ENCODE measurements at places on chromosomes 1 and 21. TPM values are rescaled to one million over a fixed set of nuclear protein-coding genes. Genes with fewer than 3 reads are reported as not detected.

NOS1AP gene
- 3.0 TPM for total RNA-seq

- DNase-seq, result no peak
Measured at GRCh38 chr1:36085686-36086526, 2.0 kb downstream of the TEKT2 start.

- DNase-seq, result no peak
Measured at GRCh38 chr1:205515781-205516253, 11.3 kb downstream of the CDK18 start.

- peak; percentile 14 for DNase-seq
Measured at GRCh38 chr21:43193651-43194302, 25.0 kb downstream of the CRYAA start.

DNA sequence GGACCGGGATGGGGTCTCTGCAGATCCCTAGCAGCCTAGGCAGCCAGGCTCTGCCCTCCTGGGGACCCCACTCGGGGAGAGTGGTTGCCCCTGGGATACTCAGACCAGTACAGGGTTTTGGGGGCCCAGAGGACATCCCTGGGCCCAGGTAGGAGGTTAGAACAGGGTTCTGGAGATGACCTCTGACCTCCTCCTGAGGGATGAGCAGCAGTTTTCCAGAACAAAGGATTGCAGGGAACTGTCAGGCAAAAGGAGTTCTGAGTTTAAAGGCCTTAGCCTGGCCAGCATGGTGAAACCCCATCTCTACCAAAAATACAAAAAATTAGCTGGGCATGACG, 20.4 kb upstream of the VPS13D start:
- DNase-seq, result no peak

LAMB3 gene
- 111 TPM for total RNA-seq

GRCh38 chr1:89786628-89787214, 34.1 kb upstream of the LRRC8D start:
- no peak for DNase-seq

NGF gene
- total RNA-seq, result 0.42 TPM

GRCh38 chr21:42471206-42471605, 24.8 kb downstream of the RSPH1 start:
- DNase-seq, result no peak

DNA sequence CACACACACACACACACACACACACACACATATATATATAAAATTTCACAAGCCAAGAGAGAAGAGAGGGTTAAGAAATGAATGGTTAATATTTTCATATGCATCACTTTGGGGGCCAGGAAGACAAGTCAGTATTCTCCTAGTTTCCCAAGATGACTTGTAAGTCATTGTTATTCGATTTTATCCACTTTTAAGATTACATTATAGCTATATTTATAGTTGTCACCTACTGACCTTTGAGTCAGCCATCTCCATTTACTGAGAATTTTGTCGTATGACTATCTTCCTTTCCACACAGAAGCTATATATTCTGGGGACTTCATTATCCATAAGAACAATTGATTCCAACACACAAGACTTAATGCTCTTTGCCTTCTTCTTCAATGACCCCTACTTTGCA, 8.9 kb downstream of the LYST start:
- DNase-seq, result no peak

- no peak for DNase-seq
Measured at GRCh38 chr1:235298758-235299157, 29.2 kb downstream of the ARID4B start.

CD53 gene
- 5.9 TPM for total RNA-seq

- no peak for DNase-seq
Measured at GRCh38 chr1:178534137-178534868, 21.4 kb downstream of the TEX35 start.

GRCh38 chr1:237736372-237737029, 154.2 kb downstream of the ZP4 start:
- DNase-seq, result no peak

- no peak for DNase-seq
Measured at GRCh38 chr1:85406887-85407533, 57.9 kb downstream of the DDAH1 start.

DNA sequence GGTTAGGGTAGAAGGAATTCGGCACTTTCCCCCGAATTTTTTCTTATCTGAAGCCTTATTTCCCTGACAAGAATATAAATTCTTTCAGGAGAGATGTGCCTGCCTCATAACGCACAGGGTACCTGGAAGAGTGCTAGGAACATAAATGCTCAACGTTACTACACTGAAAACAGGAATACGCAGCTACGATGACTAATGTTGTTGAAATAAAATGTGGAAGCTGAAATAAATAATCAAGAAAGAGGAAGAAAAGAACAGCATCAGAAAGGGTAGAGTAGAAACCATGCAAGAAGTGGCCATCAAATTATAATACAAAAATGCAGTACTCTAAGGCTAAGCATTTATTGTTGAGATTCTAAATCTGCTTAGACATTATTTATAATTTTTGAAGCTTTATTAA, 33.9 kb downstream of the SLC66A1 start:
- no peak for DNase-seq

THEM5 gene
- 115 TPM for total RNA-seq

DNA sequence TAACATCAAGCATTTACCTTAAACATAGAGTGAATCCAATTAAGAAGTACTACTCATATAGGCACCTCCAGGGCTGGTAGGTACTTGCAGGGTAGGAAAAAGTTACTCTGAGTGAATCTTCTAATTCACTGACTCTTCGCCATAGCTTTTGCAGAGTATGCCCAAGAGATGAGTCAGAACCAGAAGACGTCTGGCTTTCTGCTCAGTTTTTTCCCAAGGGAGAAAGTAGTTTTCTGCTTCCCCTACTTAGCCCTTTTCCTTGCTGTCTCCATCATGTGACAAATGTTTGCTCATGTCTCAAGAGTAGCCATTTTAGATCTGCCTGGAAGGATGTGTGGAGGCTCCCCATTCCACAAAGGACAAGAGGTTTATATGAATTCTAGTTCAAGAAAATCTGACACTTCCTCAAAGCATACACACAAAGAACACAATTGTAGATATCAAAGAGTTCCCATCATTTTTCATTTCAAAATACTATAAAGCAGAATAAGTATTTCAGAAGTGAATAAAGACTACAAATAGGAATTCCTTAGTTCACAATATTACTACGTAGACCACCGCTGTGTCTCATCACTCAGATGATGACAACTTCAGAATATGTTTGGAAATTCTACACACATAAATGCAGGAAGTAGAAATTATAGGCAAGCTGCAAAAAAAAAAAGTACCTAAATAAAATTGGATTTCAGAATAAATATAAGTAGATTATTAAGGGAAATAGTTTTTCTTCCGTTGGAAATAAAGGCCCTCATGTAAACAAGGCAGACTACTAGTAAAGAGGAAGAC, 98.5 kb downstream of the ASH1L start:
- no peak for DNase-seq

DNA sequence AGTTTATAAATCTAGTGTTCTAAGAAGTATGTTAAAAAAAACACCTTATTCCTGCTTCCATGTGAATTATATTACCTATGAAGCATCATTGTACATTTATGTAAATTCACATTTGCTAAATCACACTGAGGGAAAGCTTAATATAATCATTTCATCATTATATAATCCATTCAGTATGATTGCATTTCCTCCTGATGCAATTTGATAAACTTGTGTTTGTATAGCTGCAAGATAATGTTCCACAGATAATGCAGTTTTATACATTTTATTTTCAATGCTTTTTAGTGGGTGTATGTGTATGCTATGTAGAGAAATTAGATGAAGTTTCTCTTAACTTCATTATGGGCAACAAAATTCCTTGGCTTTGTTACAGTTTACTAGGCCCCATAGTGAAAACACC, 79.6 kb downstream of the HS2ST1 start:
- no peak for DNase-seq

DNA sequence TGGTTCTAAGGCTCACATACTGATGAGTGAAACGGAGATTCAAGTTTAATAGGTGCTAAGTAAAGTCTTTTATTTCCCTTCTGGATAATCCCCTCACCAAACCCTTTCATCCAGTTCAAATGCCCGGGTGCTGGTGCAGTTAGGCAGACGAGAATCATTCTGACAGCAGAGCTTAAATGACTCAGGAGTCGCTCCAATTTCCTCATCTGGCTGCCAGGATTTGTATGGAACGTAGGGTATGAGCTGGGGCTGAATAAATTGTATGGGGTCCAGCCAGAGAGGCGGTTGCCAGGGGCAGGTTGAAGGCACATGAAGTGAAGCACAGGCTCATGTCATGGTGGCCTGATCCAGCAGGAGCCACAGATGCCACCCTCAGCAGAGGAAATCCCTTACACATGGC, 76.0 kb downstream of the PAPPA2 start:
- DNase-seq, result no peak

ASB17 gene
- total RNA-seq, result not detected

- DNase-seq, result no peak
Measured at GRCh38 chr1:13967707-13968106, 267.7 kb downstream of the PRDM2 start.

GJA9 gene
- total RNA-seq, result 0.22 TPM

- no peak for DNase-seq
Measured at GRCh38 chr1:33161061-33161681, 20.7 kb downstream of the TRIM62 start.

GRCh38 chr1:245001252-245001651, 136.9 kb upstream of the HNRNPU start:
- DNase-seq, result no peak

ZCCHC17 gene
- total RNA-seq, result 19.7 TPM

GRCh38 chr1:903721-904271, 19.9 kb upstream of the SAMD11 start:
- DNase-seq, result no peak

DNA sequence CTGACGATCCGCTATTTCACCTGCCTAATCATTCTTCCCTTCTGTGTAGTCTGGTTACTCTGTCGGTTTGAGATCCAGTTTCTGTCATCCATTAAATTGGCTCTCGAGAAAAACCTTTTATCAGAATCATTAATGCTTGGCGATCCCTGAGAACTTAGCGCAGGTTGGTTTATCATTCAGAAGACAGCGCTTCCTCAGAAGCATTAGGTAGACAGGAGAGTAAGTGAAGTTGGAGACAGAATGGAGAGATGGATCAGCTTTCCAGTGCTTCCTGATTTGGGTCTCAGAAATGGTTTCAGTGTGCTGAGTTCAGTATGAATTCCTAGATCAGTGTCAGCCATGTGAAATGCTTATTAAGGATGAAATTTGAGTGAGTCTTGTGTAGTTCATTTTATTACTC, 1.3 kb downstream of the USP1 start:
- DNase-seq, result no peak

DNA sequence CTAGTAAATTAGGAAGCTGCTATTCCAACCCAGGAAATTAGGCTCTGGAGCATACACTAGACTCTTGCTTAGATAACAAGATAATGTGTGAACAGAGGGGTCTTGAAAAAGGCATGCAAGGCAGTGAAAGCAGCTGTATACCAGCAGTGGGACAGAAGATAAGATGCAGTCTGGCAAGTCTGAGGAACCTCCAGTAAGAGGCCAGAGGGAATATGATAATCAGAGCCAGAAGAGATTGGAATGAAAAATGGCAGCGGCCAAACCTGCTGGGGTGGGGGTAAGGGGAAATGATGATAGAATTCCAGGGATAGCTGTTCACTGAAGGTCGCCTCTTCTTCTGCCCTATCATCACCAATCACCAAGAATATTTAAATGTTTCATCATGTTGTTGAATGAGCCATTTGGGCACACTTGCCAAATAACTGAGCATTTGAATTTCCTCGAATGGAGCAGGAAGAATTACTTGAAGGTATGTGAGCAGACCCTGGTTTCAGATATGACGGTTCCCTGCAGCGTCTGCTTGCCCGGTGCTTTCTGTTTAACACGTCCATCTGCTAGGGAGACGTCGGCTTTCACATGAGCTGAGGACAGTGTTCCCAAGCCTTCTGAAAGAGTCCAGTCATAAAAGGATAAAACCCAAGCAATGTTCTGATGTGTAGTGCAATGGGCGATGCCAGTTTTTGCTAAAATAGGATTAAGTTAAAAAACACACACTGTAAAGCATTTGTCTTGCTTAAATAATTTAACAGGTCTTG, 173.3 kb downstream of the RWDD3 start:
- no peak for DNase-seq

DNA sequence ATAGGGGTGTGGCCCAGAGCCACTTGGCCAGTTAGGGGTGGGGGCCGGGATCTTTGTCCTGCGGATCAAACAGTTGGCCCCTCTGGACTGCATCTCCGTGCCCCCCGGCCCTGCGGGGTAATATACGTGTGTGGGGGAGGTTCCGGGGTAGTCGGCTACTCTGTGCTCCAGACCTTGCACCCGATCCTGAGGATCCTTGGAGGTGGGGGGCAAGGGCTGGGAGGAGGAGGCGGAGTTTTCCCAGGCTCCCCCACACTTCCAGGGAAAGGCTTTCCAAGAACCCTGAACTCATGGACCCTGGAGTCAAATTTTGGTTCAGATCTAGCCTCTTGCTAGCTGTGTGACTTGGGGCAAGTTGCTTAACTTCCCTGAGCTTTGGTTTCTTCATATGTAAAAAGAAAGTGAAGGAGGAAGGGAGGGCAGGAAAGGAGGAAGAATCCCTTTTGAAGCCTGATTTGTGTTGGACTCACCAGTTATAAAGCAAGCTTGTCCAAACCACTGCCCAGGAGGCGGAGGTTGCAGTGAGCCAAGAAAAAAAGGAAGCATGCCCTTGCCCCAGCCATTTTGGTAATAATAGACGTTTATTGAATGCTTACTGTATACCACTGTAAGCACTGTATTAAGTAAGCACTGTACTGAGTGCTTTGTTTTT, 686 bp downstream of the MIIP start:
- peak; percentile 23 for DNase-seq

ST6GALNAC3 gene
- total RNA-seq, result 2.2 TPM

FCRLB gene
- total RNA-seq, result 1.6 TPM

DNA sequence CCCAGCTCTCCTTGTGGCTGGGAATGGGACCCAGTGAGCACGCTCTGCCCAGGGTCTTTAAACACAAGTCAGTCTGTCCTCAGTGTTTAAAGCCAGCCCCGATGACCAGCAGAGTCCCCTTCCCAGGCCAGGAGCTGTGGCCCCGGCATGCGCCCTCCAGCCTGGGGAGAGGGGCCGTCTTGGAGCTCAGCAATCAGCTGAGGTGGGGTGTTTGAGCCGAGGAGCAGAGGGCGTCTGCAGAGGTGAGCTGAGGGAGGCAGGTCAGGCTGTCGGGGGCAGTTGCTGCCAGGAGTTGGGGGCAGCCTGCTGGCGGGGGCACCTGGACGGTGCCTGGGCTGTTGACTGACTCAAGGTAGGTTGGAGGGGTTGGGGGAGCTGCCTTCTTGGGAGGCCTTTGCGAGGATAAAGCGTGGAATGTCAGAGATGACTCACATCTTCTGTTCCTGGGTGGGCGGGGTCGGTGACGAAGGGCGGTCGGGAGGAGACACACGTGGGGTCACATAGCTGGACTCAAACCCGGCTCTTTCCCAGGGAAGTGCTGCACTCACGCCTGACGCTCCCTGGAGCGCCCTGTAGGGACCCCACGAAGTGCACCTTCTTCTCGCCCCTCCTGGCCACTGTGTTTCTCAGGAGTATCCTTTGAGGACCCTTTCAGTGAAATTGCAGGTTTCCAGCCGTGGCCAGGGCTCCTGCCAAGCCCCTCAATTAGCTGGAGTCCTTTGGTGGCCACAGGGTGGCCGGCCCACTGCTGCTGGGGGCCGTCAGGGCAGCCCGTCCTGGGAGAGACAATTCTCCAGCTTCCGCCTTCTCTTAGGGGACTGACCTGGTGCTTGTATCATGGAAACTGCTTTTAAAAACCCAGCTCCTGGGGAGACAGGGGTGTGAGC, 86.2 kb downstream of the SIK1 start:
- DNase-seq, result no peak

C1orf141 gene
- total RNA-seq, result not detected

MROH9 gene
- total RNA-seq, result not detected

SLC9C2 gene
- not detected for total RNA-seq

All from lower leg skin (tissue), 4 donors.